ENCODE measurements at places on chromosomes 1 and 21.

DNA sequence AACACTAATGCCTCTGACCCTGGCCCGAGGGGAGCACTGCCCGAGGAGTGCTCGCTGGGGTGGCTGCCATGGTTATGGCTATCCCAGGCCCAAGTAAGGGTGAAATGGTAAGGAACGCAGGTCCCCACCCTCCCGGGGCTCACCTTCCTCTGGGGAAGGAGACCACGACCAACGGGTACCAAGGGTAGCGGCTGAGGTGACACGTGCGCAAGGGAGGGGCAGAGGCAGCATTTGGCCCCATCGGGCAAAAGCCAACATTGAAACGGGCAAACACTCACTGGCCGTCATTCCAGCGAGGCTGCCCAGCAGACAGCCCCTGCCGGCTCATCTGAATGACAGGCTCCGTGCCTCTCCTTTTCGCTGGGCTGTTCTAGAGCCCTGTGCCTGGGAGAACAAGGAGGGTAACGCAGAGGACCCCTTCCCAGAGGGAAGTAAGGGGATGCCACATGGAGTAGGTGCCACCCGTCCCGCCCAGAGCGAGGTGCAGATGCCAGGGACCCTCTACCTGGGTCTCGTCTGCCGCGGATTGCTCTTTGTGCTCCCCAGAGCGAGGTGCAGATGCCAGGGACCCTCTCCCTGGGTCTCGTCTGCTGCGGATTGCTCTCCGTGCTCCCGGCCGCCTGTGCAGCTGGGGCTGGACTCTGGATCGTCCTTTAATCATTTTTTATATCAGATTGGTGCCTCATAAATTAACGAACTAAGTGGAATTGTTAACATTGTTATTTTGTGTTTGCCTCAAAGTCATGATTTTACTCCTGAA lies 16.2 kb downstream of the ACTRT2 start:
- DNase-seq, result no peak

- DNase-seq, result no peak
These were observed 2.0 kb downstream of the DMBX1 start for GRCh38 chr1:46491443-46492268.

GRCh38 chr21:32523988-32524719 lies 61.2 kb downstream of the TCP10L start:
- no peak for DNase-seq

DNA sequence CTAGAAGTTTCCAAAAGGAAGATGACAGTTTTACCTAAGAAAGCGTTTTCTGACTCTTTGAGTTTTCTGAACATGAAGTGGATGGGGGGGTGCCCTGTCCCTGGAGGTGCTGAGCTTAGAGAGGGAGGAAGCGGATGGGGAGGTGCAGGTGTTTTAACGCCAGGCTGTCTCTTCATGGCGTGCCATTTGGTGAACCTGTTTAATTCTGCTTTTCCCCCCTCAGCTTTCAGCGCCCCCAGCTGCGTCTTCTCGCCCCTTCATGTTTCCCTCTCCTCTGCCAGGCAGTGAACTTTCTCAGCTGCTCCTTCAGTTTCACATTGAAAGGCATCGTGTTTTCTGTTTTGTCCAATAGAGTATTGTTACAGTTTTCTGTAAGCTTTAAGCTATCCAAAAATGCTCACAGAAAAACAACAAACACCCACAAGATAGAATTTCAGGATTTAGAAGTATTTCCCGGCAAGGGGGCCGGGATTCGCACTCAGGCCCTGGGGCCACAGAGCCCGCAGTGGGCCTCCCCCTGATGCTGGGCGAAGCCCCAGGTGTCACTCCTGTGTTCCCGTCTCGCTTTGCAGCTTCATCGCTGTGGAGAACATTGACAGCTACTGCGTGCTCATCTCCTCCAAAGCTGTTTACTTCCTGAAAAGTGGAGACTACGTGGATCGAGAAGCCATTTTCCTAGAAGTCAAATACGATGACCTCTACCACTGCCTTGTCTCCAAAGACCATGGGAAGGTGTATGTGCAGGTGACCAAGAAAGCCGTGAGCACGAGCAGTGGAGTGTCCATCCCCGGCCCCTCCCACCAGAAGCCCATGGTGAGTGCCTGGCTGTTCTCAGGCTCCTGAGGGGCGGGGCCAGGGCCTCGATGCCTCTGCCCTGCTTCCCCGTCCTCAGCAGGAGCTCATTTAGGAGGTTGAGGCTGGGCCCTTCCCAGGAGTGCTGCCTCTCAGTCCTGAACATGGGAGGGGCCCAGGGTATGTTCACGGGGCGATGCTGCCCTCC lies 111.4 kb downstream of the DHRS3 start:
- no peak for DNase-seq

GRCh38 chr1:183327434-183328290 lies 90.5 kb downstream of the NMNAT2 start:
- no peak for DNase-seq

DNA sequence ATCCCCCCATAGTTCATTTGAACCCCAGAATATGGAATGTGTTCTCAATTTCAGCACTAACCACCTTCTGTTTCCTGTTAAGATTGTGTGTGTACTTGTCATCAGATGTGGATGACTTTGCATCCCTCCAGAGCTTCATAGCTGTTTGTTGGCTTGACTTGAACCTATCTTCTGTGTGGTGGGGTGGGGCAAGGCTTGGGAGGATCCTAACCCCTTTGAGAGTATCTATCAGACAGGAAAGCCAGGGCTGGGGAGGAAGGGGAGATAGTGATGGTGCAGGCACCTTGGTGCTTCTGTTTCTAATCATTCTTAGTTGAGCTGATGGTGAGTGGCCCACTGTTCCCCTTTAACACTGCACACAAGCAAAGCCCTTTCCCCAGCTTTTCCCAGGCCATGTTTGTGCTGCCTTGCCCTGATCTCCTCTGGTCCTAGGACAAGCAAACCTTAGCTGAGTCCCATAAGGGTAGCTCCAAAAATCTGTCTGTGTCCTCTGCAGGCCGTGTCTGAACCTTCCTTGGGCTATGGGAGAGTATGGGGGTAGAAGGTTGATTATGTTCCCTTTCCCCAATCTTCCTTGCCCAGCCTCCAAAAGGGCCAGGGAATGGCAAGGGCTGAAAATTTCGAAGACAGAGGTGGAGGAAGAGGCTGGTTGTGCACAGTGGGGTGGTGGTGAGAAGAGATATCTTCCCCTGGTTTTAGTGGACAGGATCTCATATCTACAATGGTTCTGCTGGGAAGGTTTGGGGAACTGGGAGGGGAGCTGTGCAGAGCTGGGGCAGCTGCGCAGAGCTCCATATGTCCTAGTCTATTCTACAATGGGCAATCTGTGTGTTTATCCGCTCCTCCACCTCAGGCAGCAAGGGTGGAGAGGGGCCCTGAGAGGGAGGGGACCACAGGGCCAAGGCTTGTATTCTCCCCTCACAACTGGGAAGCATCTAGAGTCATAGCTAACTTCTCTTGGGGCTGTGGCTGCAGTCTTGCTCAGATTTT lies 1.4 kb downstream of the NHLH1 start:
- no peak for DNase-seq

DNA sequence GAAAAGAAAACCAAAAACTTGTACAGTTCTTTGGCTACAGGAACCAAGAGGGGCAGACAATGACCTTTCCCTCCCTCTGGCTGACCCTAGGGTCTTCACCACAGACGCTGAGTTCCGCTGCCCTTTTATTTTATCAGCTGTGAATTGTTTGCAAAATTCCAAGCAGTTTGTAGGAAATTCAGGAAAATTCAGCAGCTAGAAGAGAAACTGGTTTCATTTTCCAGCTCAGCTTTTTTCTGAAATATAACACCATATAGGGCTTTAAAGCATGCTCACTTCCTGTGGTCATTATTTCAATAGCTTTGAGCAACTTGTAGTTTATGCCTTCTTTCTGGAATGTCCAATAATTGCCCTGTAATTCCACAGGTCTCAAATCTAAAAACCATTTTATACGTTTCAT lies 5.5 kb upstream of the PIK3R3 start:
- no peak for DNase-seq

GRCh38 chr1:100073531-100073930 lies 59.2 kb downstream of the SASS6 start:
- no peak for DNase-seq

DNA sequence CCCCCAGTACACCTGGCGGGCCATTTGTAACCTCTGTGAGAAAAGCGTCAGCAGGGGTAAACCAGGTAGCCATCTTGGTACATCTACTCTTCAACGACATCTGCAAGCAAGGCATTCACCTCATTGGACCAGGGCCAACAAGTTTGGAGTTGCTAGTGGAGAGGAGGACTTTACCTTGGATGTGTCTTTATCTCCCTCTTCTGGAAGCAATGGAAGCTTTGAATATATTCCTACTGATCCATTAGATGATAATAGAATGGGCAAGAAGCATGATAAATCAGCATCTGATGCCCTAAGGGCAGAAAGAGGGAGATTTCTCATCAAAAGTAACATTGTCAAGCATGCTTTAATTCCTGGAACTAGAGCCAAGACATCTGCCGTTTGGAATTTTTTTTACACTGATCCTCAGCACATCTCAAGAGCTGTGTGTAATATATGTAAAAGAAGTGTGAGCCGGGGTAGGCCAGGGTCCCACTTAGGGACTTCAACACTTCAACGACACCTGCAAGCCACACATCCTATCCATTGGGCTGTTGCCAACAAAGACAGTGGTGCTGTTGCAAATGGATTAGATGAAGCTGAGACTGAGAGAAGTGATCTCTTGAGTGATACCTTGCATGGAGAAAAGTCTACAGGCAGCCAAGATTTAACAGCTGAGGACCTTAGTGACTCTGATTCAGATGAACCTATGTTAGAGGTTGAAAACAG lies 2.7 kb downstream of the ZBED6 start:
- no peak for DNase-seq

- DNase-seq, result no peak
These were observed 106.5 kb upstream of the ACTL8 start for GRCh38 chr1:17648457-17649145.

GRCh38 chr1:243457363-243457982 lies 201.6 kb downstream of the SDCCAG8 start:
- no peak for DNase-seq

DNA sequence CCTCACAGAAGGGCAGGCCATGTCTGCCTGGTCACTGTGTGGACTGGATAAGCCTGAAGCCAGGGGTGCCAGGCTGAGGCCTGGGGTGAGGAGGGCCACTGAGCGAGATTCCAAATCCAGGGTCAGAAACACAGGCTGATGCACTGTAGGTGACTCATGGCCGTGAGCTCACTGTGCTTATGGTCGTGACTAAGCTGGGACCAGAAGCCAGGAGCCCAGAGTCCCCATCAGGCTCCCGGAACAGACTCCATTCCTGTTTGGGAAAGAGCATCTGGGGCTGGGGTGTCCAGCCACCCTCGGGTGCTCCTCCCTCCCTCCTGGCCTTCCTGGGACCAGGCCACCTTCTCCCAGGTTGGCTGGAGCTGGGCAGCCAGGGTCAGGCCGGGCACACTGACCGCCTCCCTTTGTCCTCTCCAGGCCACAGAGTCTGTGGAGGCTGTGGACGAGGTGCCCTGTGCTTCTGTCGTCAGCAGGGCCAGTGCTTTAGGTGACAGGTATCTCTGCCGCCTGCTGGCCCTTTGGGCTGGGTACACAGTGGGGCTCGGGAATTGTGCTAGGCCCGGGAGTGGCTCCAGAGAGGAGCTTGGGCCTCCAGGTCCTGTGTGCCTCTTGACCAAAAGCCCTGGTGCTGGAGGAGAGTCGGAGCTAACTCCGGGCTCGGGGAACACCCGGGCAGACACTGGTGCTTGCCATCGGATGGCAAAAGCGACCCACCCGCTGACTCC lies 36.7 kb downstream of the AJAP1 start:
- no peak for DNase-seq

DNA sequence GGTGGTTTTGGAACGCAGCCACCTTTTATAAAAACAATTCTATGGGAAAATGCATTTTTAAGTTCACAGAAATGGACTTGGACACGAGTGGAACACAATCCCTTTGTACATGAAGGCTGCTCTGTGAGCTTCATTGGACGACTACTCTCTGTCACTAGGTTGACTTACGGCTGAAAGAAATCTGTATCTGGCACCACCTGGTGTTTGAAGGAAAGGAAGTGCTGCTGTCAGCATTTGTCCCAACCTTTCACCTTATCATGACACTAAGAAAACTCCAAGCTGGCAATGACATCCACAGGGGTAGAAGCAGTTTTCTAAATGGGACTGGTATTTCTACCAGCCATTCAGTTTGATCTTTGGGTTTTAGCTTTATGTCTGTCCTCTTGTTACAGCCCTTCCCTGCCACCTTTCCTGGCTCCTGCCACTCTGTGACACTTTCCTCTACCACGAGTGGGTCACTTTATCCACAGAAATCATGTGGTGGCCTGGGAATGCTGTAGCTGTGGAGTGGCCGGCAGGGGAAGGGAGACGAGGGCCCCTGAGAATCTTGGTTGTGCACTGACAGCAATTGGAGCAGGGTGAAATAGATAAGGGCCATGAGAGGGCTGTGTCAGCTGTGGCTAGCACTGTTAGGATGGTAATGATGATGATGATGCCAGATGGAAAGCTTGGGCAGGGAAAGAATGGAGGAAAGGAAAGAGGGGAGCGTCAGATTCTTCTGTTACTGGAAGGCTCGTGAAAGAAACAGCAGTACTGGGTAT lies 85.2 kb downstream of the TBX19 start:
- DNase-seq, result no peak

DNA sequence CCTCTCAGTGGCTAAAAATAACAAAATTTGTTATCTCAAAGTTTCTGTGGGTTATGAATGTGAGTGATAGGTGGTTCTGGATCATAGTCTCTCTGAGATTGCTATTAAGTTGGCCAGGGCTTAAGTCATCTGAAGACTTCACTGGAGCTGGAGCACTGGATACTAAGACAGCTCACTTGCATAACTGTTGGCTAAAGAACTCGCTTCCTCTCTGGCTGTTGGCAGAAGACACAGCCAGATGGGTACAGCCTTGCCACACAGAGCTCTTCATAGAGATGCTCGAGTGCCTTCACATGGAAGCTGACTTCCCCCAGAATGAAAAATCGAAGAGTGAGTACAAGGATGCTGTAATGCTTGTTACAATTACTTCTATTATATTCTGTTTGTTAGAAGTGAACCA lies 333.8 kb downstream of the ZP4 start:
- DNase-seq, result no peak

DNA sequence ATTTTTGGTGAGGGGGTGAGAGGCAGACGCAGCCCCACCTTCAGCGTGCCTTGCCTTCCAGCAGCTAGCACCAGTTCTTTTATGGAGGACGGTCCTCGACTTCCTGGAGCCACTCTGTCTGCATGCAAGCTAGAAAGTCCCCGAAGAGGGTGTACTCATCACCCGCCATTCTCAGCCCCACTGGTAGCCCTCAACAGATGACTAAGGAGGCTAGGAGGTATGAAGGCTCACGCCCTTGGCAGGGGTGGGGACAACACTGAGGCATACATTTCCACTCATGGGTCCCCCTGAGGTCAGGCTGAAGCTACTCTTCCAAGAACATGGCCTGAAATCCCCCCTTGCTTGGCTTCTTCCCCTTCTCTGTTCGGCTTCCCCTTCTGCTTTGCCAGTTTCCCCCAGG lies 8.9 kb upstream of the PTPRF start:
- no peak for DNase-seq

Data from stimulated activated CD8-positive, alpha-beta memory T cell treated with anti-CD3 and anti-CD28 coated beads, Interleukin-4, amount 100 ng/mL, for 1 hour (primary cell).